ENCODE measurements at places on chromosomes 16 and 17.
A peak's percentile ranks its signal among the peaks of the same experiment; 100 is the strongest.

GRCh38 chr17:9432934-9433421, 142.6 kb downstream of the STX8 start:
- peak; percentile 11 for DNase-seq

DNA sequence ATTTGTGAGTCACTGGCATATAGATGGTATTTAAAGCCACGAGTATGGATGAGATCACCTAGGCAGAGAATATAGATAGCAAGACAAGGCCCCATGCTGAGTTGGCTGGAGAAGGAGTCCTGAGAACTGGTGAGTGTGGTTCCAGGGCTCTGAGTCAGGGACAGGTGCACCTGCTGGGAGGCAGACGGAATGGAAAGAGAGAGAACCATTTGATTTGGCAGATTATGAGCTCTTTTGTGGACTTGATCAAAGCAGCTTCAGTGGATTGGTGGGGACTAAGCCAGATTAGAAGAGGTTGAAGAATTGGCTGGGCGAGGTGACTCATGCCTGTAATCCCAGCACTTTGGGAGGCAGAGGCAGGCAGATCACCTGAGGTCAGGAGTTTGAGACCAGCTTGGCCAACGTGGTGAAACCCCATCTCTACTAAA, 4.3 kb upstream of the C16orf92 start:
- DNase-seq: no peak

GRCh38 chr17:977166-977565, 2.4 kb downstream of the NXN start:
- DNase-seq: no peak

DNA sequence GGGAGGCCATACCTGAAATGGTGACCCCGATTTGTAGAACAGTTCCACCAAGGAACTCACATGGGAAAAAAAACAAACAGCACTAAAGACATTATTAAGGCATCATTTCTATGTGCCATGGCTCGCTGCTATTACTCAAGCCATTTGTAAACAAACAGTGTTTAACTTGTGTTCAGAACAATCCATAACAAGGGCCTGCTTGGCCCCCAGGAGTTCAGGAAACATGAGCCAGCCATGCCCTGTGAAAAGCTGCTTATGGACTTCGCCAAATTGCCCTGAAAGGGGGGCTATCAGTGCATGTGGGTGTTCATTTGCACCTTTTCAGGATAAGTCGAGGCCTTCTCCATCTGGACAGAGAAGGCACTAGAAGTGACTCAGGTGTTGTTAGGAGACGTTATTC, 8.0 kb downstream of the POLR3K start:
- DNase-seq: no peak

- no peak for DNase-seq
These were observed 3.3 kb upstream of the LAT start for GRCh38 chr16:28981517-28981916.

DNA sequence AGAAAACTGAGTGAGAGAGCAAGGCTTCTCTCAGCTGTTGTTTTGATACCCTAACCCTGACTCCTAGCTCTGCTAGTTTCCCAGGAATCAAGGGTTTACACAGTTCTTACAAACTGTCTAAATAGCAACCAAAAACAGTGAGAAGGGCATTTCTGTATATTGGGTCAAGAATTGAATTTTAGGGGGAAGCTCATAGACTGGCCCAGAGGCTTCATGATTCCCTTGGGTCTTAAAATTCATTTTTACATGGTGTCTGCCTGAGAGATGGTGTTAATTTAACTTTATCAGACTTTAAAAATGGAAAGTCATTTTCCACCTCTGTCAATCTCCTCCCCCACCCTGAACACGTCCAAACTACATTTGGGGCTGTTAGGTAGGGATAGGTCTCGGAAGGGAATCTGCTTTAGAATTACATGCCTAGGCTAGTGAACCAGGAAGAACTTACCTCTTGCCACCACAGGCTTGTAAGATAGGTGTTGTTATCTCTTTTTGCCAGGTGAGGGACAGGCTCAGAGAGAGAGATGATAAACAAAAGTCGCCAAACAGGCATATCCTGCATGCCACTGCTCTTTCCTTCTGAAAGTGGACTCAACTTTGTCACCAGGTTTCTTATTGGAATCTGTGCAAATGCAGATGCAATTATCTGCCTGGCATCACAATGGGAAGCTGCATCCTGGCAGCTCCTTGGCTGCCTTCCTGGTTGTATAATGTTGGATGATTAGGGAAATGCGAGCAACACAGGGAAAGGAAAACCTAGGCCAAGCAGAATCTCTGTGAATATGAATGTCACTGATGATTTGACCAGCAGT, 3.1 kb downstream of the PHAF1 start:
- DNase-seq: no peak

GRCh38 chr17:71522383-71522782, 598.4 kb upstream of the SOX9 start:
- DNase-seq: no peak

- no peak for DNase-seq
These were observed 9.8 kb downstream of the ESRP2 start for GRCh38 chr16:68226116-68226515.

GRCh38 chr17:16934133-16934795, 37.7 kb downstream of the TNFRSF13B start:
- DNase-seq: no peak

GRCh38 chr17:39400547-39401411, 647 bp downstream of the FBXL20 start:
- no peak for DNase-seq

- no peak for DNase-seq
These were observed 135.1 kb downstream of the SKAP1 start for GRCh38 chr17:48294806-48295361.

DNA sequence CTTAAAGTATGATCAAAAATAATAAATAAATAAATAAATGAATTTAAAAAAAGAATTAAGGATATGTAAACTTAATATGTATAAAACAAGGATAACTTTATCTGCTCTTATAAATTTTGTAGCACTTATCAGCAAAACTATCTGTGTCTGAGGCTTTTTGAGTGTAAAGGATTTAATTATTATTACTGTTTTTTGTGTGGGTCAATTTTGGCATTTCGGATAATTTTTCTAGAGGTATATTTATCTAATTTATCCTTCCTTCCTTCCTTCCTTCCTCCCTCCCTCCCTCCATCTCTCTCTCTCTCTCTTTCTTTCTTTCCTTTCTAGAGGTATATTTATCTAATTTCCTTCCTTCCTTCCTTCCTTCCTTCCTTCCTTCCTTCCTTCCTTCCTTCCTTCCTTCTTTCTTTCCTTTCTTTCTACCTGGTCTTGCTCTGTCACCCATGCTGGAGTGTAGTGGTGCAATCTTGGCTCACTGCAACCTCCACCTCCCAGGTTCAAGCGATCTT, 120.8 kb downstream of the ABCA8 start:
- no peak for DNase-seq

DNA sequence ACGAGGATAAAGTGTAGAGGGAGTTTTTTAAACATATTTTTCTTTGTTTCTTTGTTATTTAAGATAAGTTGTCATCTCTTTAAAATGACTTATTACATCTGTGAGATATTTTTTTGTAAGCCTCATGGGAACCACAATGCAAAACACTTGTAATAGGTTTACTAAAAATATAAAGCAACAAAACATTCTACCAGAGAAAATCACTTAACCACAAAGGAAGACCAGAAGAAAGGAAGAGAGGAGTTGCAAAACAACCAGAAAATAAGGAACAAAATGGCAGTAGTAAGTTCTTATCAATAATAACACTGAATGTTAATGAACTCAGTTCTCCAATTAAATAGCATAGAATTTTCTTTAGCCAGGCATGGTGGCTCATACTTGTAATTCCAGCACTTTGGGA, 22.9 kb downstream of the DHRS7B start:
- DNase-seq: no peak

DNA sequence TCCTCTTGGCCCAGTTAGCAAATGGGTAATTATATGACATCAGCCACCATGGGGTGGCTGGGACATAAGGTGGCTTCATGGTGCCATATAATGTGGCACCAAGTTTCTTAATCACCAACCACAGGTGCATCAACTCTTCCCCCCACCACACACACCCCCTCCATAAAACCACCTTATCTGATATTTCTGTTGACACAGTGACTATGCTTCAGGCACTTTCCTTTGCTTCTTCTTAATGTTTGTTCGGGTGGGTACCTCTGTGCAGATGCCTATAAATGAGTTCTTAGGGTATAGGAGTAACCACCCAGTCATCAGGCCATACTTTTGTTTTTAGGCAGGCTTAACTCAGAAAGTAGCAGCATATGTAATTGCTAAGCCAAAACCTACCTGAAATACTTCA, 29.5 kb downstream of the RNF43 start:
- DNase-seq: no peak

DNA sequence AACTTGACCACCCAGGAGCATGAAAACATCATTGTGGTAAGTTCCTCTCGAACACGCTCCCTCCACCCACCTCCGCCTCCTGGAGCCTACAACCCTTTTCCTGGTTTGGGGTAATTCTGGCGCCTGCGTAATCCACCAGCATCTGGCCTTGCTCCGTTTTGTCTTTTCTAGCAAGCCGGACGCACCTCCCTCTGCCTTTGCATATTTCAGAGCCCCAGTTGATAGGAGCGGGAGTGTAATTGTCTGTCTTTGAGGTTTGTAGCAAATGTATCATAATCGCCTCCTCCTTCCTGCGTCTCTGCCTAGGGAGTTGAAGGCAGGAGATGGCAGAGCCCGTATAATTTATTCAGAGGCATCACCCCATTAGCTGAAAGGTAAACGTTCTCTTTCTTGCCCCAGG, 121.3 kb upstream of the PLCG2 start:
- DNase-seq: no peak

GRCh38 chr17:58291246-58291645, 10.5 kb upstream of the MPO start:
- no peak for DNase-seq

GRCh38 chr17:42853968-42854790, 3.2 kb downstream of the AOC3 start:
- DNase-seq: no peak

DNA sequence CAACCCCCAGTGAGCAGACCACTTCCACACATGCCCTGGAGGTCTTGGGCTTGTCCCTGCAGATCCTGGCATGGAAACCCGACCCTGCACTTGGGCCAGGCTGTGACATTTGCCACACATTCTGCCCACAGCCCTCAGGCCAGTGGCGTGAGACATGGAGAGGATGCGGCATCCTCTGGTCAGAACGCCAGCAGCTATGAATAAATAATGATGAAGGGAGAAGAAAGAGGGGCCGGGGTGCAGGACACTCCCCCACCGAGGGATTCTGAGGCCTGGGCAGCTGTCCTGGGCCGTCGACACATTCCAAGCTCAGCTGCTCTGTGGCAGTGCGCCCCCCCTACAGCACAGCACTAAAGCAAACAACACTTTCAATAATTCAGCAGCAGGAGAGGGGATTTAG, 148.8 kb downstream of the ENGASE start:
- no peak for DNase-seq

GRCh38 chr16:67967958-67968399, 458 bp downstream of the SLC12A4 start:
- DNase-seq: no peak

GRCh38 chr16:69848637-69849545, 86.8 kb downstream of the WWP2 start:
- peak; percentile 76 for DNase-seq

- DNase-seq: no peak
These were observed 101.2 kb downstream of the ZNF423 start for GRCh38 chr16:49754495-49755312.

DNA sequence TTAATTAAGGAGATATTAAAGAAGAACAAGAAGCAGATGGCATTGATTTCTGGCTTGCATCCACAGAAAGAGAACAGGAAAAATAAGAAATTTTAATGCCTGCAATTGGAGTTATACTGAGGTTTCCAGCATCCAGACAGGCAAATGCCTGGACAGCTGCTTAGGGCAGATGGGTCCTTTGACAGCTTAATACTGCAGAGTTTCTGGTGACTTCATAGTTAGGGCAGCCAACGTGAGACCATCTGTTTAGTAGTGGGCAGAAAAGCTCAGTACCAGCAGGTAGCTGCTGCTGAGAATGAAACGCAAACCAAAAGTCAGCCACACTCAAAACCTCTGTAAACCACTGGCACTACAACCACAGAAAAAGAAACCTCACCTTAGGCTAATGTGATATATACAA, 109.8 kb downstream of the CDK5R1 start:
- no peak for DNase-seq

DNA sequence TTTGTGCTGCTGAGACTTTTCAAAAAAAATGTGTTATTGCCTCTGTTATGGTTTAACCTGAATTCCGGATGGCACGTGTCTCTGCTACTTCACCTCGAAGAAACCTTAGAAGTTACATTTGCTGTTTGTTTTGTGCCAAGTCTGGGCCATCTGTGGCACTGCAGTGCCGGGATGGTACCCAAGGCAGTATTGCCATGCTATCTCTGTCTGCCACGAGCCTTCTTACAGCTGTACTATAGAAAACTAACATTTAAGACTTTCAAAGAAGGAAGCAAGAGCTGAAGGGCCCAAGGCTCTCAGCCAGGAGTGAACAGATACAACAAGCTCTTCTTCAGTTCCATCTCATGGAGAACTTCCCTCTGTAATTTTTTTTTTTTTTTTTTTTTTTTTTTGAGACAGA, 73.7 kb upstream of the NOL11 start:
- no peak for DNase-seq

- DNase-seq: no peak
These were observed 165.3 kb downstream of the PARN start for GRCh38 chr16:14464796-14465195.

- no peak for DNase-seq
These were observed at the start of gene DOK4 for GRCh38 chr16:57485916-57486857. TSS of gene DOK4 (minus strand) at chr16:57486493. CDS start at chr16:57479507, 6,986 bp downstream.

GRCh38 chr17:57834146-57834741, 15.6 kb downstream of the MRPS23 start:
- no peak for DNase-seq

- DNase-seq: no peak
These were observed 50.0 kb downstream of the VAC14 start for GRCh38 chr16:70750893-70751467.

DNA sequence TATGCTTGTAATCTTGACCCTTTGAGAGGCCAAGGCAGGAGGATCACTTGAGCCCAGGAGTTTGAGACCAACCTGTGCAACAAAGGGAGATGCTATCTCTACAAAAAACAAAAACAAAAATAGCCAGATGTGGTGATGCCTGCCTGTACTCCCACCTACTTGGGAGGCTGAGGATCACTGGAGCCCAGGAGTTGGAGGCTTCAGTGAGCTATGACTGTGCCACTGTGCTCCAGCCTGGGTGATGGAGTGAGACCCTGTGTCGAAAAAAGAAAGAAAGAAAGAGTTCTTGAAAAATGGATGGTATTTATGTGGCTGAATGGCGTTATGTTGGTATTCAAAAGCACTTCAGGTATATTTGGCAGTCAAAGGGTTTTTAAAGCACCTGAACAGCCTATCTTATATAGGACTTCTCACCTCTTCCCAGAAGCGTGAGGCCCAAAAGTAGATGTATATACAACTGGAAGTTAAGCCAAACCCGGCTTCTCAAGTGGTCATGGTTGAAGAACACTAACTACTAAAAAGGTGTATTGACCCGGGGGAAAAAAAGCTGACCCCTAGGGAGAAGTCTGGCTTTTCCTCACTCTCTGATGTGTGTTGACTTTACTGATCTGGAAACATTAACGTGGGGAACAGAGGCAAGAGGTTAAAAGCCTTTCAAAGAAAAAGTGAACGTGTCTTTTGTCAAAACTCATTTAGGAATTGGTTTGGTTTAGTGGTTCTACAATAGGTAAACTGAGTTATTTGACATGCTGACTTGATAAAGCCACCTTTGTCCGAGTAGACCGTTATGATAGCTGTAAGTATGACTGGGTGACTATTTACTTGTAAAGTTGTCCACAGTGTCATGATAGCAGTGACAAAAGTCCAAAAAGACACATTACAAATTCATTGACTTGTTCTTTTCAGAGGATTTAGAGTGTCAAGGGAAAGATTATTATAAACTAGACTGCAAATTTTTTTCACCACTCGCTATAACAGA, 183.4 kb downstream of the IRX3 start:
- no peak for DNase-seq

GRCh38 chr17:52754838-52755237, 596.3 kb upstream of the CA10 start:
- no peak for DNase-seq

All from BJ (cell line).